ENCODE measurements at places on chromosomes 7 and 10.

DNA sequence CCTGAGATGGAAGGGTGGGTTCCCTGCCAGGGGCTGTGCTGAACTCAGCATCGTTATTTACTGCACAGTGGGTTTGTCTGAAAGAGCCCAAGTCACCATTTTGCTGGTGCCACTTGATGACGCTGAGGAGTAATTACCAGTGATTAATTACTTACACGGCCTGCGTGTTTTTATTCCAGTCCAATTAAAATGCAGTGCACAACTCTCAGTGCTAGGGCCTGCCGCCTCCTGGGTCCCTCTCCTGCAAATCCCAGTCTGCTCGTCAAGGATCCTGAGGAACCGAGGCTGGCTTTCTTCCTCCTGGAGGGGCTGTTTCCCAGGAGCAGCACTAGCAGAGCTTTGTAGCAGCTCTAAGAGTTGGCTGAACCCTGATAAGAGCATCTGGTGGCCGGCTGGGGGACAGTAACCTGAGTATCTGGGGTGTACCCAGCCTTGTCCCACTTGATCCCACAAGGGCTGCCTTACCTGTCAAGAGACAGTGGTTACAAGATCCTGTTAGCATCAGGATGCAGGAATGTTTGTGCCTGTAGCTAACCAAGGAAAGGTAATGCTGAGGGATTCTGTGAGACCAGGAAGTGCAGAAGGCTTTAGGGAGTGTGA is 45.1 kb upstream of the LRRC4 start:
- peak; percentile 23 for DNase-seq

GRCh38 chr10:74383642-74384041 is 232.6 kb downstream of the ADK start:
- DNase-seq, result no peak

DNA sequence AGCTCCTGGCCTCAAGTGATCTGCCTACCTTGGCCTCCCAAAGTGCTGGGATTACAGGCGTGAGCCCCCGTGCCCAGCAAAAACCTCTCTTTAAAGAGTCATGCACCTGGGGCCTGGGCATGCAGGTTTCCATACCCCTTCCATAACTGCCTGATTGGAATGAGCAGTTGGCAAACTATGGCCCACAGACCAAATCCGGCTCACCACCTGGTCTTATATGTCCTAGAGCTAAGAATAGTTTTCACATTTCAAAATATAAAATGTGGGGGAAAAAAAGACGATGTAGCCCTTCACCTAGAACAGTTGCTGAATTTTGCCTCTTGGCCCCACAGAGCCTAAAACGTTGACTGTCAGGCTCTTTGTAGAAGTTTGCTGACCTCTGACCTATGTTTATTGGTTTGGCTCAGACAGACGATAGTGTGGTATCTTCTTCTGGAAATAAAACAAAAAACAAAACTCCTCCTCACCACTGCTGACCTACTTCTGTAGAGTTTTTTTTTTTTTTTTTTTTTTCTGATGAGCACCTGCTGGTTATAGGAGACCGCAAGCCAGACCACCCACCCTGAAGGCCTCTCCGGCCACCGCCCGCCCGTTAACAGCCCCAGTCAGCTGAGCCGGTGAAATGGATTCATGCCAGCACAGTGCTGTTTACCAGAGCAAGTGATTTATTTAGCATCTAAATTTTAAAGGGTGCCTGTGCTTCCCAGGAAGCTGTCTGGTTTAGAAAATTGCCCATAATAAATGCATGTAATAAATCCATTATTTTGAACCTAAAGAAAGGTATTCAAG is 33.5 kb upstream of the SFRP5 start:
- no peak for DNase-seq

DNA sequence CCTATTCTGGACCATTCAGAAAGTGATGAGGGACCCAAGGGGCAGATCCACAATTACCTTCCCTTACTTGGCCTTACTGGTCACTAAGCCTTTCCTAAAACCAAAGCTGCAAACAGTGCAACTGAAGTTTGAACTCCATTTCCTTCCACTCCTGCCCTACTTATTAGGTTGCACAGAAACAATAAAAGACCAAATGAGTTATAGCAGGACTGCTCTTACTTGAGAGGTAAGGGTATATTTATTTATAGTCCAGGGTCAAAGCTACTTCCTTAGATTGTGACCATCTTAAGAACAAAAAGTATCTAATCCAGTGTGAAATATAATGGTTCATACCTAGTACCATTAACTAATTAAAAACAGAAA is 27.0 kb downstream of the CDK6 start:
- no peak for DNase-seq

- DNase-seq, result no peak
These were observed 9.0 kb upstream of the KIF20B start for GRCh38 chr10:89692416-89692815.

- DNase-seq, result no peak
These were observed 115.5 kb upstream of the ZNF438 start for GRCh38 chr10:31147210-31147608.

DNA sequence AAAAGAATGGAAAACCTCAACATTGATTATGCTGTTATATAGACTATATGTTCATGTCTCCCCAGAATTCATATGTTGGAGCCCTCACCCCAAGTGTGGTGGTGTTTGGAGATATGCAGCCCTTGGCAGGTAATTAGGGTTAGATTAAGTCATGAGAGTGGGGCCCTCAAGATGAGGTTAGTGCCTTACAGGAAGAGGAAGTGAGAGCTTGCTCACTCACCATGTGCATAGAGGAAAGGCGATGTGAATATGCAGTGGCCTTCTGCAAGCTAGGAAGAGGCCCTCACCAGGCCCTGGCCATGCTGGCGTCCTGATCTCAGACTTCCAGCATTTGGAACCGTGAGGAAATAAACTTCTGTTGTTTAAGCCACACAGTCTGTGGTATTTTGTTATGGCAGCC is 14.8 kb downstream of the ZNF33A start:
- no peak for DNase-seq

DNA sequence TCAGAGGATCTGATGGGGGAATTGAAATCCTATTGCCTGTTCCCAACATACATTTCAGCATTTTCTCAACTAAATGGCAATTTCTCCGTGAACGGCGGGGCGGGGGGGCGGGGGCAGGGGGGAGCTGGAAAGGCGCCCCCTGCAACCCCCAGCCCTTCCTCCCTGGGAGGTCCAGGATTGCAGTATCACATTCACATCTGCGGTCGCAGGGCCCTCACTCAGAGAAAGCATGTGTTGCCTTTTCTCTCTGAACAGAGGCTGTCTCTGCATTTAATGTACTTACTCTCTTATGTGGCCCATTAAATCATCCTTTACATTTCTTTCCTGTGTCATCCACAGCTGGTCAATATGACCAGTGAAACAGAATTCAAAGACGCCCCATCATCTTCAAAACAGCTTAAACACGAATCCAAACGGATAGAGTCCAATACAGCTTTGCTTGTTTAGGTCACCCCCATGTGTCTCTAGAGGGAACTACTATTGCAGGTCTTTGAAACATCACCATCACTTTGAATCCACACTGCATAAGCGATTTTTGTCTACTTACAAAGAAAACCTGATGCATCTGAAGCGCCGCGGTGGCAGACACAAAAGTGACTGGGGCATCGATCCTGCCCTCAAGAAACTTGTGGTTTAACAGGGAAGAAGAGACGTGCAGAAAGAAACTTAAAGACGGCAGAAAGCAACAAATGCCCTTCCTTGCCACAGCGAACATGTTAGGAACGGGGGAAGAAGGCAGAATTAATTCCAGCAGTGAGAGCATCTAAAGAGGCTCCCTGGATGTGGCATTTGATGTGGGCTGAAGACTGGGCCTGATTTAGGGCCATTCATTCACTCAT is 17.0 kb upstream of the ECHDC3 start:
- peak; percentile 48 for DNase-seq

DNA sequence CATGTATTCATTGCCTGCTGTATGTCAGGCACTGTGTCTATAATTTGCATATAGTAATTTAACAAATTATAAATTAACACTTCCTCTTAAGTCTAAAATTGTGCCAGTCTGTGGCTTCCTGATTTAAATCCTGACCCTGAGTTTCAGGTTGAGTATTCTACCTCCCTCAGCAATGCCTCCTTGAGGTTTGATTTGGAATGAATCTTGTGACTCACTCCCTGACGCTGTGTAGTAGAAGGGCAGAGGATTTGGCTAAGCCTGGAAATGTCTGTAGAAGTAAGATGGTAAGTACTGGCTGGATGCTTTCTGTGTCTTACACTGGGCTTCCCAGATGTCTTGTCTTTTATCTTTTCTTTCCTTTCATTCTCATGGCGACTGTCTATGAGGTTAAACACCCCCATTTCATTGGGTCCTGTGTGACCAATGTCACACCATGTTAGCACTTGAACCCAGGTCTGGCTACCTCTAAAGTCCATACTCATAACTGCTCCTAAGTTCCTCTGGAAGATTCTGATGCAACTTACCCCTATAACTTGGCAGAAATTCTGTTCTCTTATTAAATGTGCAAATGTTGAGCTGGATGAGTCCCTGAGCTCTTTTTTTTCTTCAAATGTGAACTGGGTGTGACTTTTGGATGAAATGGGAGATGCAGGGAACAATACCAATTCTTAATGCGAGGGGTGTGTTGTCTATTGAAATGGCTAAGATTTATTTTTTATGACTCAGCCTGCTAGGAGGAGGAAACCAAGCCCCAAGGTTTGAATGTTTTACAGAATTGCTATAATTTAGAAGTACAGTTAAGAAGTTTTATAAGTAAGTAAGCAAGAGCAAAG is 48.5 kb downstream of the PLCE1 start:
- DNase-seq, result no peak

GRCh38 chr7:81743665-81744064 is 26.2 kb downstream of the HGF start:
- DNase-seq, result no peak

- DNase-seq, result no peak
These were observed 34.3 kb downstream of the SGPL1 start for GRCh38 chr10:70850097-70850496.

DNA sequence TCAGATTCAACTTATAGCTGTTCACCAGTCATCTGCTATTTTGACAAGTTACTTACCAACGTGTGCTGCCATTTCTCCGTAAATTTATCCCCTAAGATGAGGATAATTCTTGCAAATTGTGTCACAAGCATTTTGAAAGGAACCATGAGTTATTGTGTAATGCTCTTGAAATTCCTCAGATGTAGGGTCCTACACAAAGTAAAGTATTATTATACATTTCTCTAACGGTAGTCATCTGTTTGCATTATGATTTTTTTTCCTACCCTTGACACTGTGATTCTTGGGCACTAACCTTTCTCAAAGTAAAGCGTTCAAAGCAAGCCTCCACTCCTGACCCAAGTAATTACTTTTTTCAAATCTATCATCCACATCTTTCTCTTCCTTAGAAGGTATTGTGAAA is 8.1 kb downstream of the HERC4 start:
- no peak for DNase-seq

DNA sequence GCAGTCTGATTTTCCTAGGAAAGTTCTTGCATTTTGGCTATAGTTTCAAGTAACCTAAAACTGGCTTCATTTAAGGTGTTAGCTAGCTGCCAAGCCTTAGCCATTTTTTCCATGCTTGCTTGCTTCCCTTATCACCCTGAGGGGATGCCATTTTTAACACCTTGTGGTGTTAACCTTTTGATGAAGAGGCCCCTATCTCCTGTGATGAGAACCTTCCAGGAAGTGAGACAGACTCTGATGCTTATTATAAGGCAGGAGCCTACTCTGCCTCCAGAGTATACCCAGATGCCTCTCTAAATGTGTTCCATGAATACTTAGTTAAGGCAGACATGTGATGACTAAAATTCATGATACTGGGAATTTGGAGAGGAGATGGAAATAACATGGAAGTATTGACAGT is 4.9 kb upstream of the VWA2 start:
- no peak for DNase-seq

- no peak for DNase-seq
These were observed 75.4 kb downstream of the MPLKIP start for GRCh38 chr7:40059057-40059456.

- no peak for DNase-seq
These were observed 131.0 kb upstream of the PDLIM1 start for GRCh38 chr10:95421782-95422181.

DNA sequence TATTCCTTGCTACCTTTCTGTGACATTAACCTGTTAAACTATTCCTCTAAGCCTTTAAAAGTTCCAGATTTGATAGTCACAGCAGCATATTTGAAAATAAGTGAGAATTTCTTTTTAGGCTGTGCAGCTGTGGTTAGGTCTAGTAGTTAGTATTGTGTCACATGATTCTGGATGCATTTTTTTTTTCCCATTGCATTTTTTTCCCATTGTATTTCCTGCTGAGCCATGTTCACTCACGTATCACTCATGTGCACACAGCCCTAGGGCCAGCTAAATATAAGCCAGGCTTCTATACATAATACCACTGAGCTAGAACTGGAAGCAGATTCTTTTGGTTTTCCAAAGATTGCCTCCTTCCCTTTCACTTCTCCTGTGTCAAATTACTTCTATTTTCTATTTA is 37.4 kb downstream of the DNAJC9 start:
- DNase-seq, result no peak

- DNase-seq, result no peak
These were observed at the start of gene SYCE1 for GRCh38 chr10:133565441-133566294. Gene SYCE1, minus strand, starts transcription at chr10:133565583. Its CDS starts 54 bp downstream, at chr10:133565529.

DNA sequence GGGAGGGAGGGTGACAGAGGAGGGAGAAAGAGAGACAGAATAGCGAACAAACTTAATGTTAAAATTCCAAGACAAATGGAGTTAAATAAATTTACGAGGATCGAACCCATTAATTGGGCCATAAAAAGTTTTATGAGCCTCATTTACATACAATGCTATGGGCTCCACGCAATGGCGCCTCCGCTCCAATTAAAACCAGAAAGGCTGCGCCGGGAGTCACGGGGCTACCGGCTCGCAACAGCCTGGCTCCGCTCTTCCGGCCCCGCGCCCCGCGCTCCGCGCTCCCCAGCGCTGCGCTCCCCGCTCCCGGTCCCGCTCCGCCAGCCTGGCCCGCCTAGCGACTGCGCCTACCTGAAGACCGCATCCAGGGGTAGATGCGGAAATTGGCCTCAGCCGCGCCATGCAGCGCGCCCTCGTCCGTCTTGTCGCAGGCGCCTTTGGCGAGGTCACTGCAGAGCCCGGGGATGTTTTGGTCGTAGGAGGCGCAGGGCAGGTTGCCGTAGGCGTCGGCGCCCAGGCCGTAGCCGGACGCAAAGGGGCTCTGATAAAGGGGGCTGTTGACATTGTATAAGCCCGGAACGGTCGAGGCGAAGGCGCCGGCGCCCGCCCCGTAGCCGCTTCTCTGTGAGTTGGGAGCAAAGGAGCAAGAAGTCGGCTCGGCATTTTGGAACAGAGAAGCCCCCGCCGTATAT is 513 bp downstream of the HOXA7 start:
- no peak for DNase-seq

DNA sequence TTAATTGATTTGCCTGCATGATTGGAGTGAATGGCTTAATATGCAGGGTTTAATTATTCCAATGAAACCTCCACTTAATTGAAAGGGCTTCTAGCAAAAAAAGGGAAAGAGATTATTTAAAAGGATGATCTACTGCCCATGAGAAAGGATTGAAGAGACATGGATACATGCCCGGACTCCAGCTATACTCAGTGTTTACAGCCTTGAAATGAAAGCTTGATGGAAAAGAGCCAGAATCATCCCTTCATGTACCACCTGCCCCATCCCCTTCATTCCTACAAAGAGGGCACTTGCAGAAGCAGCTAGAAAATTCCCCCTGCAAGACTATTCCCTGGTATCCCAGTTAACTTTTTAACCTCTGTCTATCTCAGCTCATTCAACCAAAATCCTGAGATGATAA is 78.4 kb downstream of the CARD11 start:
- DNase-seq, result no peak

- no peak for DNase-seq
These were observed 6.9 kb downstream of the STN1 start for GRCh38 chr10:103911021-103911459.

- no peak for DNase-seq
These were observed 319.2 kb upstream of the LRRN3 start for GRCh38 chr7:110771717-110772116.

- no peak for DNase-seq
These were observed 18.0 kb upstream of the FGL2 start for GRCh38 chr7:77217474-77218185.

All from putamen (tissue), 1 donor.